ENCODE measurements at places on chromosomes 2 and 18. TPM values are rescaled to one million over a fixed set of nuclear protein-coding genes. Genes with fewer than 3 reads are reported as not detected.

Gene GKN2
- total RNA-seq = not detected

Gene RNF25
- total RNA-seq = 20.6 TPM

Gene TBR1
- total RNA-seq = not detected

Gene STON1
- total RNA-seq = 0.82 TPM

Gene C2orf81
- 9.8 TPM for total RNA-seq

Gene SEMA4F
- 3.6 TPM for total RNA-seq

Gene C2orf80
- total RNA-seq = not detected

Gene NEU2
- total RNA-seq = not detected

Gene USP34
- total RNA-seq = 78.8 TPM

Gene GLI2
- 0.05 TPM for total RNA-seq

Gene GAD1
- total RNA-seq = 0.62 TPM

Gene SP100
- 172 TPM for total RNA-seq

Gene LIPG
- total RNA-seq = 0.18 TPM

Gene FAM237A
- not detected for total RNA-seq

Gene CLHC1
- 4.0 TPM for total RNA-seq

Gene LAMA1
- total RNA-seq = 0.13 TPM
